GM23338 (cell line): ENCODE measurements at places on chromosomes 12 and 14.

DNA sequence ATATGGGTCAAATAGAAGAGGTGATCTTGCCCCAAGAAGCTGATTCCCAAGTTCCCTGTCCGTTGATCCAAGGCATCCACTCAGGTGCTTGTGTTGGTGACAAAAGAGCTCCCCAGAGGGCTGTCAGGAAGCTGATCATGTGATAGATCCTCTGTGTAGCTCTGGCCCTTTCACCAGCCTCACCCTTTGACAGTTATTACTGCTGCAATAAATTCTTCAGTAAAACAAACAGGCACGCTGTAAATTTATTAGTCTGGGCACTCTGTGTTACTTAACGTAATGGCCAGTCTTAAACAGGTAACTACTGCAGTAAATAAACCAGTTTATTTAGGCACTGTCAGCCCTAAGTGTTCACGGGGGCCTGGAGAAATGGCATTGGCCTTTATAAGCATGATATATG, 473.9 kb downstream of the BCL11B start:
- DNase-seq: no peak

GRCh38 chr14:94372021-94372605, 16.3 kb downstream of the SERPINA1 start:
- peak; percentile 82 for DNase-seq

DNA sequence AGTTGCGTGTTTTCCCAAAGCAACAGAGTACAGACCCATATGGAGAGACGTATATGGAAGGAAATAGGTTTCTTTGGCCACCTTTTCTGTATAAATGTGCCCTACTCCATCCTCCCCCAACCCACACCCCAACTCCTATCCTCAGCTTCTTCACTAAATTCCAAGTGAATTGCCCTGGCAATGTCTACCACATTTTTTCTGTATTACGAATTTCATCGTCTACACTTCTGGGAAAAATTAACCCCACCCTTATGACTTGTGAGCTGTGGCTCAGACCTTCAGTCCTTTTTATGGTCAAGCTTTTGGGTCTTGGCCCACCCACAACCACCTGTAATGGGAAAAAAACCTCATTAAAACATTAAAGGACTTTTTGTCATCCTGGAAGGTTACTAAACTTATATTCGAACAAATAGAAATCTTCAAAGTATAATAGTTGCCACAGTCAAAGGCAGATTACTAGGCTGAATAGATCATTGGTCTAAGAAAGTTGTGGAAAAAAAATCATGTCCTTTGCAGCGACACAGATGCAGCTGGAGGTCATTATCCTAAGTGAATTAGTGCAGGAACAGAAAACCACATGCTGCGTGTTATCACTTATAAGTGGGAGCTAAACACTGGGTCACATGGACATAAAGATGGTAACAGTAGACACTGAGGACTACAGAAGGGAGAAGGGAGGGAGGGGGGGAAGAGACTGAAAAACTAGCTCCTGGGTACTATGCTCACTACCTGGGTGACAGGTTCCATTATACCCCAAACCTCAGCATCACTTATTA, 15.7 kb upstream of the NFKBIA start:
- no peak for DNase-seq

GRCh38 chr14:93564918-93565317, 134.2 kb downstream of the UNC79 start:
- DNase-seq: no peak

DNA sequence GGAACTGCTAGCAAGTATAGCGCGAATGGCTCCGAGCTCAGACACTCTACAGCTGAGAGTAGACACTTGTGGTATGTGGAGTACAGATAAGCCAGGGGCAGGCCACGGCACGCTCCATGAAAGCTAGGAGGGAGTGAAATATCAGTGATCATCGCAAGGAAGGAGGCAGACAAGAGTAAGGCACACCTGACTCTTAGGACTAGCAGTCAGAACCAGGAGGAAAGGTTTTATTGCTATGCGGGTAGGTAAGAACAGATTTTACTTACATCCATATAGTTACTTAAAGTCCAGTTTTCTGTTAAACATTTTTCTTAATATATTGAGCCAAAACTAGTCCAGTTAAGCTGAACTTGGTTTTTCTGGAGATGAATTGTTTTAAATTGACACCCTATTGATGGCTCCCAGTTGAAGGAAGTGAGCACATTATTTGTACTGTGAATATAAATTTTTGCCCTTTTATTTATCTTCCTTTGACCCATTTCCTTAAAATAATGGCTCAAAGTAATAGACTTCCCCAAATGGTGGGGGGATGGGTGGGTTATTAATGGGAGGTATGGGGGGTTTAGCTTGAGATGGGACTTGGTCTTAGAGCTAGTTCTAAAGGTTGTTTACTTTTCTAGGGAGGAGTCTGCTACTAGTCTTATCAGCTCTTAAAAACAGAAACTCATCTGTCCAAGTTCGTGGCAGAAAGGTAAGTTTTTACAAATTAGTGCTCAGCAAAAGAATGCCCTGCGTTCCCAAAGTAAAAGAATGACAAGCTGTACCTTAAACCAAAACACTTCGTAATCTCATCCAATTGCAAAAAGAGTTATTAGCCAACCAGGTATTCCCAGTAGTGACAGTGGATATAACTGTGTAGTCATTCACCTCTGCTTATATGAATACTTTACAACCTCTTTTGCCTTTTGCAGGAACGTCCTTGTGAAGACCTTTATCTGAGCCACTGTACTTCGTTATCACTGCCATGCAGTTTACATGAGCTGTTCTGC, 5.8 kb downstream of the HNRNPA1 start:
- DNase-seq: peak; percentile 15

DNA sequence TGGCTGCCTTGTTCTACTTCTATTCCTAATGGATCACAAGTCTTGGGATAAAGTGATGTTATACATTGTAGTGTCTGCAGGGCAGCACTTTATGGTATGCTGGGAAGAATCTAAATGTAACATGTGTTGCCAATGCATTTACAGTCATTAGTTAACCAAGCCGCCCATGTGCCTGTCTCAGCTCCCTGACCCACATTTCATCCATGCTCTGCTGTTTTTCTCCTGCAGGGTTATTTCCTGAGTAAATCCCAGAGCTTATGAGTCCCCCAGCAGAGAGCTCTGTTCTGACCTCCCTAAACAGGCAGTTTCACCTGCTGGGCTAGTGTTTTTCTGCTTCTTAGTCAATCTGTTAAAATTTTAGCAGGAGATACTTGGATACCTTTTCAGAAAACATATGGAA, 4.4 kb upstream of the TMTC2 start:
- DNase-seq: peak; percentile 22

DNA sequence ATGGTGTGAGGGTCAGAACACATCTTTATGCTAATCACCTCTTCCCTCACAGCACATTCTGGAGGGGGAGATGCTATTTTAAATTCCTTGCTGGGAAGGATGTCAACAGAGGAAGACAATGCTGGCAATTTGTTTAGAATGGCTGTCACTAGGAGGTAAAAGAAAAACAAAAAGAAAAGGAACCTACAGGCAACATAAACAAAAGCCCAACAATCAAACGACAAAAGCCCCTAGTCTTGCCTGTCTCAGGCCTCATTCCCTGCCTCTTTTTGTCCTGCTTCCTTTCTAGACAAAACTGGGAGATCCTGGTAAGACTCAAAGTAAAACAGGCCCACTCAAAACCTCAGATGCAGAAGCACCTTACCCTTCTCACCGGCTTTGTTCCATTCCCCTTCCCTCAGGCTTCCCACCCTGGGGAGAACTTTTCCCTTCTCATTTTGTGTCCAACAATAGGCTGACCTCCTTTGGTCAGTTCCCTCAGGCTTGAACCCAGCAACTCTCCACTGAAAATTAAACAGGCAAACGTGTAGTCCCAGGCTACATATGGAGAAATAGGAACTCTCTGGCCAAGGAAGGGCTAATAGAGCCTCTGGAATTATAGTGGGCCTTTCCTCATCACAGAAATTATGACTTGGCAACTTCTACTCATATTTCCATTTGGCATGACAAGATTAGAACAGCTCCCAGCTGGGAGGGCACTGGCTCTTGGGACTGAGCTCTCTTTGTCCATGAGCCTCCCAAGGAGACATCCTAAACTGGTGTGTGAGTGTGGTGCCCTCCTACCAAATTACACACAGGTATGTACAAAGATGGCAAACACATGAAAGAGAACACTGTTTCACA, 193.0 kb downstream of the MON2 start:
- peak; percentile 96 for DNase-seq

DNA sequence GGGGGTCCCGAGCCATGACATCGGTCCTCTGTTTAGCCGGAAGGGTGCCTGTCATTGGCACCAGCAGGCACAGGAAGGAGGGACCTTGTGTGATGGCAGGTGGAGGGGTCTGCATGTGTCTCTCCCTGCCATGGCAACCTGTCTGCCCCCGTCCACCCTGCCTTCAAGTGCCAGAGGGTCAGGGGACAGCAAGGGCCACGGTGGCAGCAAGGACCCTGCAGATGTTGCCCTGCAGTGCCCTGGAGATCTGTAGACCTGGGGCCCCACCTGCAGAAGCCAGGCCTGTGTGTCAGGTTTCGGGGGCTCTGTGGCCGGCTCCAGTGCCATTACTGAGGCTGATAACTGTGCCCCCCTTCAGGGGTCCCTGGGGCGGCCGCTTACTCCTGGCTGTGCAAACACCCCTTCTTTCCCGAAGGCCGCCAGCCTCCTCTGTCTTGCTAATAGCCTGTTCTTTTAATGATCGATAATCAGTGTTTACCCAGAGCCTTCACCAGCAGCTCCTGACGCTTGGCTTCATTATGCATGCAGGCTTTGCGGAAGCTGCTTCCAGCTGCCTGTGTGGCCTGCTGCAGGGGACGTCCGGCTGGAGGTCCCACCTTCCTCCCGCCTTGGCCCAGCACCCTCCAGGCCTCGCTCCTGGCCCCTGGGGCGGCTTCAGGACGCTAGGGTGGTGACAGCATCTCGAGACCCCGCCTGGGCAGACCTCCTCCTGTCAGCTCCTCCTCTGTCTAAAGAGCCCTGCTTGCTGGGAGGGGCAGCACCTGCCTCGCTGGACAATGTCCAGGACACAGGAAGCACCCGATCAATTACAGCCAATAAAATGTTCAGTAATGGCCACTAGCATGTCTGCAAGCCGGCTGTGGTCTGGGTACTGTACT, 153.0 kb downstream of the KIF26A start:
- DNase-seq: peak; percentile 81

GRCh38 chr12:46221255-46222128, 47.4 kb downstream of the SLC38A1 start:
- DNase-seq: no peak

DNA sequence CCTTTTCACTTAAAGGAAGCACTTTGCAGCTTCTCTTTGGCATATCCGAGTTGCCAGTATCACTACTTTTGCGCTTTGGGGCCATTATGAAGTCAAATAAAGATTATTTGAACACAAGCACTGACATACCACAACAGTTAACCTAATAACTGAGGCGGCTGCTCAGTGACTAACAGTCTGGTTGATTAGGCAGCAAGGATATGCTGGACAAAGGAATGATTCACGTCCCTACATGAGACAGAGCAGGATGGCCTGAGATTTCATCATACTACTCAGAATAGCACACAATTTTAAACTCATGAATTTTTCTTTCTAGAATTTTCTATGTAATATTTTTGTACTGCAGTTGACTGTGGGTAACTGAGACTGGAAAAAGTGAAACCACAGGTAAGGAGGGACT, 56.9 kb upstream of the E2F7 start:
- DNase-seq: no peak

DNA sequence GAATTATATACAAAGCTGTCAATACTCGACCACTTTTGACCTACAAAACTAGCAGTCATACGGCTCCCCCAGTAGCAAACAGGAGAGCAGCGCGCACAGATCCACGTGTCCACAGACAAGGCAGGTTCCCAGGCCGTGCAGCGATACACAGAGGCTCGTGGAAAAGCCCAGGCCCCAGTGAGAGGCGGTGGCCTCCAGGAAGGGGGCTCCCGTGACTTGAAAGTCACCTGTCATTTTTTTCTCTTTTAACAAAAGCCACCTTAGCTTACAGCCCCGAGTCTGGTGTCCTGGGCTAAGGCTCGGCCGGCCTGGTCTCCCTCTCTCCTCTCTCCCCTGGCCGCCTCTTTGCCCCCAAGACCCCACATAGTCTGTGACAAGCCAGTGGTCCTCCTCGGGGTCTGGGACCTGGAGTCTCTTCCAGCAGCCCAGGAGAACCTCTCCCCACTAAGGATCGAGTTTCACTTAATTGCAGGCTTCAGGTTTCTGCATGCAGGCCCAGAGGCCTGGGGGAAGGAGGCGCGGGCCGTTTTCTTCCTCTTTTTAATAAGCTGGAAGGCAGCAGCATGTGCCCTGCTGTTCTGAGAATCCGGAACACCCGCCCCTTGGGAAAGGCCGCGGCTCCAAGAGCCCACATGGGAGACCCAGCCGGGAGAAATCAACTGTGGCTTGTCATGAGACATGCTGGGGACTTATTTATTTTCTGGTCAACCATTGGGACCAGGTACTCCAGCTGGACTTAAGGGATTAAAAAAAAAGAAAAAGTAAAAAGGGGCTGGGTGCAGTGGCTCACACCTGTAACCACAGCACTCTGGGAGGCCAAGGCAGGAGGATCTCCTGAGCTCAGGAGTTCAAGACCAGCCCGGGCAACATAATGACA, 15.9 kb downstream of the NCOR2 start:
- DNase-seq: peak; percentile 84

- no peak for DNase-seq
Observed at GRCh38 chr12:121634836-121635235, 8.5 kb downstream of the ORAI1 start.

- no peak for DNase-seq
Observed at GRCh38 chr14:64968167-64968566, 4.0 kb downstream of the RAB15 start.

GRCh38 chr12:13200841-13201240, 4.3 kb downstream of the EMP1 start:
- no peak for DNase-seq

DNA sequence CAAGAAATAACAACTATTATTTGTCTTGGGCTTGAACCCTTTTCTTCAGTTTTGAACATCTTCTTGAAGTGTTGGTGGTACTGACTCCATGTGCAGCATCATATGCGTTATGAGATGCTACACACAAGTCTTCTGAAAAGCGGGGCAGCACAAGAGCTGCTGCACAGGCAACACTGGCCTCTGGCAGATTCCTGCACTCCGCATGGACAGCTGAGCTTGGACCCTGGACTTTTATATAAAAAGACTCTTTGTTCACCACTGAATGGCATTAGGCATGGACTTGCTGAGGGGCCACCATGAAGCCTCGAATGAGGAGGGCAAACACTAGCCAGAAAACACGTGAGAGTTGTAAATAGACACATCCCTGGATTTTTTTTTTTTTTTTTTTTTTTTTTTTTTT, 210.8 kb upstream of the NPAS3 start:
- no peak for DNase-seq

GRCh38 chr14:92798811-92799210, 4.7 kb downstream of the GOLGA5 start:
- DNase-seq: no peak

GRCh38 chr14:77130386-77130785, 11.2 kb downstream of the ZDHHC22 start:
- DNase-seq: no peak

GRCh38 chr12:123143736-123144461, 7.0 kb downstream of the PITPNM2 start:
- no peak for DNase-seq
